ENCODE measurements at places on chromosomes 16 and 17.
A peak's percentile ranks its signal among the peaks of the same experiment; 100 is the strongest.

- DNase-seq: no peak
- no peak overlapping the region for H3K4me3 ChIP-seq
- H3K27me3 ChIP-seq: no peaks in the 10 kb centered on the region
- H3K36me3 ChIP-seq: no peaks in the 10 kb centered on the region
- H3K27ac ChIP-seq: no peak overlapping the region
Observed at GRCh38 chr17:58051468-58051867, 31.8 kb upstream of the DYNLL2 start.

DNA sequence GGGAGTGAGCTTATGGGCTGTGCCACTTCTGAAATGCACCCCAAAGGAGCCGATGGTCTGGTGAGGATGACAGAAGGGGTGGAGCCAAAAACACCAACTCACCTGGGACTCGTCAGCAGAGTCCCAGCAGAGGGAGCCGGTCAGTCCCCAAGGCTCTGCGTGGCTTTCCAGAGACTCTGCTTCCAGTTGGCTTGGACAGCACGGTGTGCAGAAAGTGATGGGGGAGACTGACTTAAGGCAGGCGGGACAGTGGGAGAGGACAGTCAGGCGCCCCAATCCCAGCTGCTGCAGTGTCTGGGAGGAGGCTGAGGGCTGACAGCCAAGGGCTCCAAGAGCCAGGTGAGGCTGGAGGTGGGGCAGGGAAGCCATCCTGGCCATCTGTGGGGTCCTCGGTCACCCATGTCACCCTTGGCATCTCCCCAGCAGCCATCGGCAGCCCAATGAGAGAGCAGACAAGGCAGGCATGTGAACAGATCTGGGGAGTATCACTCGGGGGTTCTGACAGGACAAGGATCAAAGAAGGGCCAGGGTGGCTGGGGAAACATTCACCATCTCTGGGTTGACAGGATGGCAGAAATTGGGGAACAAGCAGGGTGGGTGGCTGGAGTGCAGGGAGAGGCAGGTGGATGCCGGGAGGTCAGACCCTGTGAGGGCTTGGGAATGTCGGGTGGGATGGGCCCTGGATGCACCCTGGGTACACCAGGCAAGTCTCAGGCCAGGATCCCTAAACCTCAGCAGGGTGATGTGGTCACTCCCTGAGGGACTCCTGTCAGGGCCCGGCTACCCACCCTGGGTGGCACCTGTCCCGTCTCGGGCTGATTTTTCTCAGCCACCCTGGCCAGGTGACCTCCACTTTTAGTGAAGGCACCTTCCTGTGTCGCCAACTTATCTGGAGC, 8.9 kb upstream of the KRTAP17-1 start:
- no peak overlapping the region for H3K4me3 ChIP-seq
- no peaks in the 10 kb centered on the region for H3K27me3 ChIP-seq
- no peaks in the 10 kb centered on the region for H3K36me3 ChIP-seq
- DNase-seq: peak; percentile 39

- H3K27me3 ChIP-seq: peaks cover 5% of the 10 kb centered on the region
- no peak overlapping the region for H3K4me3 ChIP-seq
- no peaks in the 10 kb centered on the region for H3K4me1 ChIP-seq
- no peaks in the 10 kb centered on the region for H3K36me3 ChIP-seq
- H3K27ac ChIP-seq: no peak overlapping the region
Observed at GRCh38 chr16:84324434-84325262, 30.0 kb downstream of the WFDC1 start.

DNA sequence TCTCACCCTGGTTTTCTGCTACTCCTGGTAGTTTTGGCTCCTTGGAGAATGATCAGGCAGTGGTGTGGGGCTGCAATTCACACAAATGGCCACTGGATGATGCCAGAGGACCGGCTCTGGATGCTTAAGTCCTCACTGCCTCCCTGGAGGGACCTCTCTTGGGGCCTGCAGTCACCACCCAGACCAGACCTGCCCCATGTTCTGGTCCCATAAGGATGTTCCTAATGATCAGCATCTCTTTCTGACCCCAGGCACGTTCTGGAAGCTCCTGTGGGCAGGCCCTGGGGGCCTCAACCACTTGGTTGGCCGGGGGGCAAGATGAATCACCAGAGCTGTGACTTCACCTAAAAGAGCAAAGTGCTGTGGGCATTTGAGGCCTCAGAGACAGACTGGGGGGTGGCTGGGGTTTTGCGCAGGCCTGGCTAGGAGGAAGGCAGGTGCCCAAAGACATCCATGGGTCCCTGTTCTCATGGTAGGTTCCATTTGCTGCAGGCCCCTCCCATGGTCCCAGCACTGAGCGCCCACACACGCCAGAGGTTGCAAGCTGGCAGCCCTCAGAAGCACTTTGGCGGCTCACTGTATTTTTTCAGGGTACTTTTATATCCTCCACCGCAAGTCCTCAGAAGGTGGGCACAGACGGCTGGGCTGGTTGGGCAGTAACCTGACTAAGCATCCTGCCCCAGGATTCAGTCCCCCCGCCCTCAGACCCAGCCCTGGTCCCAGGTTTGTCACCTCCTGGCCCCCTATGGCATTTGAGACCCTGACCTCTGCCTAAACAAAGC, 53.2 kb downstream of the NT5M start:
- no peaks in the 10 kb centered on the region for H3K36me3 ChIP-seq
- H3K4me3 ChIP-seq: no peak overlapping the region
- no peaks in the 10 kb centered on the region for H3K27me3 ChIP-seq
- peak; percentile 88 for DNase-seq

DNA sequence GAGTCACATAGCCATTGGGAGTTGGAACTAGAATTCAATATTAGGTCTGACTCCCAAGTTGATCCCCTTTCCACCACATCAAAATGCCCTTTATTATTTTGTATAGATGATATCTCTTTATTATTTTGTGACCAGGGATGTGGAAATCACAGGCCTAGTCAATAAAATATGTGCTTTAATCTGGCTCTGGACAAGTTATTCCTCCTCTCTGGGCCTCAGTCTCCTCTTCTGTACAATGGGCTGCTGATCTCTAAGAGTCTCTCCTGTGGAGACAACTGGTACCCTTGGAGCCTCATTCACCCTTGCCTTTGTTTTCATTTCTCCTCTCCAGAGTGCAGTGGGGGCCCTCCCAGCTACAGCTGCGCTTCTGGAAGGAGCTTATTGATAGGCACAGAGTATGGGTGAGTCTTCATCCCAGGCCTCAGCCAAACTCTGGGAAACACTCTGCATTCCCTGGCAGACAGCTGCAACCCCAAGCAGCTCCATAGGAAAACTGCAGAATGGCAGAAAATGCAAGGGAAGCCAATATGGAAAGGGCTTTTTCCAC, 4.3 kb upstream of the ABAT start:
- H3K27me3 ChIP-seq: peaks cover 9% of the 10 kb centered on the region
- no peak for DNase-seq
- H3K4me3 ChIP-seq: no peak overlapping the region
- peaks cover 6% of the 10 kb centered on the region for H3K4me1 ChIP-seq
- no peaks in the 10 kb centered on the region for H3K36me3 ChIP-seq
